ENCODE measurements at places on chromosomes 16 and 17.

DNA sequence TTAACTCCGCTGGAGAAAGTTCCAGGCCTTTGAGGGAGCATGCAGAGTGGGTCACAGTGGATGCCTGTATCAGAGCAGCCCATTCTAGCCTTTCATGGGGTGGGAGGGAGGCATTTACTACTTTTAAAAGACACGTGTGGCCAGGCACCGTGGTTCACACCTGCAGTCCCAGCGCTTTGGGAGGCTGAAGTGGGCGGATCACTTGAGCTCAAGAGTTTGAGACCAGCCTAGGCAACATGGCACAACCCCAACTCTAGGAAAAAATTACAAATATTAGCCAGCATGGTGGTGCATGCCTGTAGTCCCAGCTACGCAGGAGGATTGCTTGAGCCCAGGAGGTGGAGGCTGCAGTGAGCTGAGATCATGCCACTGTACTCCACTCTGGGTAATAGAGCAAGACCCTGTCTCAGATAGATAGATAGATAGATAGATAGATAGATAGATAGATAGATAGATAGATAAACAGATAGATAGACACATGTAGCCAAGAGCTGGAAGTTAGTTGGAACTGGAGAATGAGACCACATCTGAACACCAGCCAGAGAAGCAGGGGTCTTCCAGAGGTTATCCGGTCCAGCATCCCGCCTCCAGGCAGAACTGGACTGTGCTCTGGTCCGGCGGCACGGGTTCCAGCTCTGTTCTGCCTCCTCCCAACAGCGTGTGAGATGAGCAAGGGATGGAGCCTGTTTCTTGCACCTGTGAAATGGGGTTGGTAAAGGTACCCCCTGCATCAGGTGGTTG is 3.6 kb downstream of the ADCY7 start:
- DNase-seq, result no peak

DNA sequence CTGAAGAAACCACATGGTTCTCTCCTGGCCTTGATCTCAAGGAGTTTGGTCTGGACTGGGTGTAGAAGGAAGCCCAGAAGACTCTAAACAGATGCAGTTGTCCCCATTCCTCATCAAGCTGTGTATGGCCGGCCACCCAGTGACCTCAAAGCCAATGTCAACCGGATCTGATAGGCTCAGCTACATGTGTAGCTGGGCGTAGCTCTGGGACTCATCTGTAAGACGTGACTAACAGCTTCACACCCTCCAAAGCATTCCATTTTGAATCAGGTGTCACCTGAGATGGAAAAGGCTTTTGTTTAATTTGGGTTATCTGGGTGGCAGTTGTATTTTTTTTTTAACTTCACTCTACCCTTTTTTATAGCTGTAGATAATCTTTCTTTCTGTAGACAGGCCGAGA is 130.4 kb downstream of the ABCC12 start:
- no peak for DNase-seq

DNA sequence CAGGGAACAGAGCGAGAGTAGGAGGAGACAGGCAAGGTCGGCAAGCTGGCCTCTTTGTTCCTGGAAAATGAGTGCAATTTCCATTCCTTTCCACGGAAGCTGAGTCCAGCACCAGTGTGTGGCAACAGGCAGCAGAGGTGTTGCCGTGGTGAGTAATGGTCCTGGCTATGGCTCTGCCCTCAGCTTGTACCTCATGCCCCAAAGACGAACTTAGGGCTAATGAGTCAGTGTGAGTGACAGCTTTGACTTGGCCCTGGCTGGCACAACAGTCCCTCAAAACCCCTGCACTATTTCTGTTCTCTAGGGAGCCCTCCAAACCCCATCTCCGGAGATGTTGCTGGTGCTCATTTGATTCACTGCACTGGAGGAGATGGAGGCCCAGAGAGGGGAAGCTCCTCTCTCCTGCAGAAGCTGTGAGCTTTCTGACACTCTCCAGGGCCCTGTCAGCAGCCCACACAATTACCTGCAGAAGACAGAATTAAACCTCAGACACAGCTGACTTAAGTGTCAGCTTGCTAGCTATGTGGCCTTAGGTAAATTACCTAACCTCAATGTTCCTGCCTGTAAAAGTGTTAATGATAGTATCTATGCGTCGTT is 129.9 kb downstream of the TMEM132E start:
- no peak for DNase-seq

GRCh38 chr17:8162997-8163977 is 539 bp upstream of the VAMP2 start:
- DNase-seq, result no peak

- DNase-seq, result peak; percentile 81
Observed at GRCh38 chr16:66520406-66521170, 29.3 kb downstream of the TK2 start.

GRCh38 chr17:65984299-65984698 is 207.6 kb downstream of the CEP112 start:
- DNase-seq, result no peak

DNA sequence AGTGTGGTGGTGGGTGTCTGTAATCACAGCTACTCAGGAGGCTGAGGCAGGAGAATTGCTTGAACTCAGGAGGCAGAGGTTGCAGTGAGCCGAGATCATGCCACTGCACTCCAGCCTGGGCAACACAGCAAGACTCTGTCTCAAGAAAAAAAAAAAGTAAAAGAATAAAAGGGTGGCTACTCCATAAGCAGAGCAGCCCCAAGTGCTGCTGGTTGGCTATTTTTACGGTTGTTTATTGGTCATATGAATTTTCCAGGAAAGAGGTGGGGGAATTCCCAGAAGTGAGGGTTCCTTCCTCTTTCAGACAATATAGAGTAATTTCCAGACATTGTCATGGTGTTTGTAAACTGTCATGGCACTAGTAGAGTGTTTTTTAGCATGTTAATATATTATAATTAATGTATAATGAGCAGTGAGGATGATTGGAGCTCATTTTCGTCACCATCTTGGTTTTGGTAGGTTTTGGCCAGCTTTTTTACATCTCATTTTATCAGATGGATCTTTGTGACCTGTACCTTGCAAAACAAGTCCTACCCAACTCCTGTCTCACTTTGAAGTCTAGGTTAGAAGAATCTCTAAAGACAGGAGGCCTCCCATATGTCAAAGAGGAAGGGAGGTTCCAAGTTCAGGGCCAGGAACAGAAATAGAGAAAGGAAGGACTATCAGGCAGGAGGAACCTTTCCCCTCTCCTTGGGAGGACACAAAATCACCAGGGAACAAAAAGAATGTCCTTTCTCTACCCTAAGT is 39.1 kb downstream of the HOXB1 start:
- peak; percentile 72 for DNase-seq

DNA sequence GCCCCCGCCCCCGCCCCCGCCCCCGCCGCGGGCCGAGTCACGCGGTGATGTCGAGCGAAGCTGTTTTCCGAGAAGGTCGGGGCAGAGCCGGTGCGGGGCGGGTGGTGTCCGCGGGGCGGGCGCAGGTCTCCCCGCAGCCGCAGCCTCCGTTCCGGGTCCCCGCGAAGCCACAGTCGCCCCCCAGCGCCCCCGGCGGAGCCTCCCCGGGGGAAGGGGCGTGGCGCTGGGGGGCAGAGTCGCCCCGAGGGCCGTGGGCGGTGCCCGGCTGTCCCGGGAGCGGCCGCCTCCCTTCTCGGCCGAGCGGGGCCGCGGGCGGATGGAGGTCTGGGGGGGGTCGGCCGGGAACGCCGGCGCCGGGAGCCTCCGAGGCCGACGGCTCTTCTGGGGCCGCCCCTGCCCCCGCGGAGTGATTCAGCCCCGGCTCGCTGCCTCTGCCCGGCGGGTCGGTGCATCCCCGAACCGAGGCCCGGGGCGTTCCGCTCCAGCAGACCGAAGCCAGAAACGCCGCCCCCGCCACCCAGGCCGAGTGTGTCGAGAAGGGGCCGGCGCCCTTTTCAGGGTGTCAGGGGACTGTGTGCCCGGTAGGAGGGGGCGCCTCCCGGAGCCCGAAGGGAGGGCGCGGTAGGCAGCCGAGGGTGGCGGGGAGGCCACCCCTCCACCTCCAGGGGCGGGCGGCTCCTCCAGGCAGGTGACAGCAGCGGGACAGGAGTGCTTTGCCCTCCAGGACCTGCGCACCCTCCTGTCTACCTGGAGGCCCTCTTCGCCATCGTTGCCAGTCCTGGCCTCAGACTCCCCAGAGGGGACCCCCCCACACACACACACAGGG is 1.7 kb downstream of the METRNL start:
- no peak for DNase-seq

DNA sequence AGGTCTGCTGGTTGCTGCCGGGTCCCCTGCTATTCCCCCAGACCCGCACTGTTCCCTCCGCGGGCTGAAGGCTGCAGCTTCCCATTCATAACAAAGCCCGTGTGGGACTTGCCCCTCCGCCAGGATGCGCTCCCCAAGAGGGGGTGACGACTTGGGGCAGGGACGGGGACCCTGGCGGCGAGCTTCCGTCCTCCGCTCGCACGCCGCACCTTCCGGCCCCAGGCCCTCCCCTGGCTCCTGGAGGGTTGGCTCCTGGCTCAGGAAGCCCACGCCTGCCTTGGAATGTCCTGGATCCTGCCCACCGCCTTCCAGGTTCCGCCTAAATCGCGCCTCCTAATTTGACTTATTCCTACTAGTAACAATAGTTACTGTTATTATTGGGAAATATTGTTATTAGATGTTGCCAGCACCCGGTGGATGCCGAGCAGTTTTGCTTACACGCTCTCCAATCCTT is 1.1 kb upstream of the TFAP4 start:
- DNase-seq, result peak; percentile 28

- DNase-seq, result no peak
Observed at GRCh38 chr17:58536542-58536941, 22.1 kb upstream of the MTMR4 start.

DNA sequence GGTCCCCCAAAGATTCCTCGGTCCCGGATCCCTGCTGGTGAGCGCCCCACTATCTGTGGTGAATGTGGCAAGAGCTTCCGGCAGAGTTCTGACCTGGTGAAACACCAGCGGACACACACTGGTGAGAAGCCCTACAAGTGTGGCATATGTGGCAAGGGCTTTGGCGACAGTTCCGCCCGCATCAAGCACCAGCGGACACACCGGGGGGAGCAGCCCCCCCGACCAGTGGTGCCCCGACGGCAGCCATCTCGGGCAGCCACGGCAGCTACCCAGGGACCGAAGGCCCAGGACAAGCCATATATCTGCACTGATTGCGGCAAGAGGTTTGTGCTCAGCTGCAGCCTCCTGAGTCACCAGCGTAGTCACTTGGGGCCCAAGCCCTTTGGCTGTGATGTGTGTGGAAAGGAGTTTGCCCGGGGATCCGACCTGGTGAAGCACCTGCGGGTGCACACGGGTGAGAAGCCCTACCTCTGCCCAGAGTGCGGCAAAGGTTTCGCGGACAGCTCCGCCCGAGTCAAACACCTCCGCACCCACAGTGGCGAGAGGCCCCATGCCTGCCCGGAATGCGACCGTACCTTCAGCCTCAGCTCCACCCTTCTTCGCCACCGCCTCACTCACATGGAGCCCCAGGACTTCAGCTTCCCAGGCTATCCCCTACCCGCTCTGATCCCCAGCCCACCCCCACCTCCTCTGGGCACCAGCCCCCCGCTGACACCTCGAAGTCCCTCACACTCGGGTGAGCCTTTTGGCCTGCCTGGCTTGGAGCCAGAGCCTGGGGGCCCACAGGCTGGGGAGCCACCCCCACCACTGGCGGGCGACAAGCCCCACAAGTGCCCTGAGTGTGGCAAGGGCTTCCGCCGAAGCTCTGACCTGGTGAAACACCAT is 2.8 kb downstream of the ZNF48 start:
- DNase-seq, result no peak

GRCh38 chr16:57156351-57156703 is 29.5 kb downstream of the PSME3IP1 start:
- DNase-seq, result no peak

DNA sequence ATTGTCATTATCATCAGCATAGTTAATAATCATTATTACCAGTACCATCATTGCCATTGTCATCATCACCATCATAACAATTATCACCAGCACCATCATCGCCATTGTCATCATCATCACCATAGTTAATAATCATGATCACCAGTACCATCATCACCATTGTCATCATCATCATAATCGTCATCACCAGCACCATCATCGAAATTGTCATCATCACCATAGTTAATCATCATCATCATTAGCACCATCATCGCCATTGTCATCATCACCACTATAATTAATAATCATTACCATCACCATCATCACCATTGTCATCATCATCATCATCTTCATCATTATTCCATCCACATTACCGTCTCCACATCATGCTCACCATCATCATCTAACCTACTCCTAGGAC is 13.5 kb downstream of the PDILT start:
- DNase-seq, result no peak

GRCh38 chr17:59558953-59559352 is 6.5 kb upstream of the DHX40 start:
- no peak for DNase-seq

- no peak for DNase-seq
Observed at GRCh38 chr16:88640498-88641247, 2.3 kb downstream of the IL17C start.

DNA sequence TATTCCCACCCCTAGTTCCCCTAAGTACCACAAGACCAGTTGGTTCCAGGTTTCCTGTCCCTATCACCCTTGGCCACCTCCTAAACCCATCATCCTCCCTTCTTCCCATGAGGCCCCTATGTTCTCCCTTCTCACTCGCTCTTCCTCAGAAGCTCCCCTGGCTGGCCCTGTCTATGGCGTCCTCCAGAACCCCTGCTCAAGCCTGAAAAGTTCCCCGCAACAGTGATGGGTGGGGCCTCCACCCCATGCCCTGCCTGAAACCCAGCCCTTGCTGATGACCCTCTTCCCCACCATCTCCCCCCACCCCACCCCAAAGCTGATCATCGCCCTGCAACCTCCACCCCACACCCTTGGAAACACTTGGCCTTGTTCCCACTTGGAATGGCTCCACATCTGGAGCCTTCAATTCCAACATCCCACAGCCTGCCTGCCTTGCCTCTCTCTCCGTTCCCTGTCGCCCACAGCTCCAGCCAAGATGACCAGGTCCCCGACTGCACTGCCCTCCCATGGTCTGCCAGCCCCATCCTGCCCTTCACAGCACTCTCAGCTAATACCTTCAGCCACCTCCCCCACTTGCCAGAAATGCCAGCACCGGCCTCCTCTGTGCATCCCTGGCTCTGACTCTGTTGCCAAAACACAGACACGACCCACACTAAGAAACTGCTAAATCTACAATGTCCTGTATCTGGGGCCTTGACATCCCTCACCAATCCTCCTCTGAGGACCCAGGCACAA is 10.5 kb downstream of the OSBPL7 start:
- DNase-seq, result no peak

DNA sequence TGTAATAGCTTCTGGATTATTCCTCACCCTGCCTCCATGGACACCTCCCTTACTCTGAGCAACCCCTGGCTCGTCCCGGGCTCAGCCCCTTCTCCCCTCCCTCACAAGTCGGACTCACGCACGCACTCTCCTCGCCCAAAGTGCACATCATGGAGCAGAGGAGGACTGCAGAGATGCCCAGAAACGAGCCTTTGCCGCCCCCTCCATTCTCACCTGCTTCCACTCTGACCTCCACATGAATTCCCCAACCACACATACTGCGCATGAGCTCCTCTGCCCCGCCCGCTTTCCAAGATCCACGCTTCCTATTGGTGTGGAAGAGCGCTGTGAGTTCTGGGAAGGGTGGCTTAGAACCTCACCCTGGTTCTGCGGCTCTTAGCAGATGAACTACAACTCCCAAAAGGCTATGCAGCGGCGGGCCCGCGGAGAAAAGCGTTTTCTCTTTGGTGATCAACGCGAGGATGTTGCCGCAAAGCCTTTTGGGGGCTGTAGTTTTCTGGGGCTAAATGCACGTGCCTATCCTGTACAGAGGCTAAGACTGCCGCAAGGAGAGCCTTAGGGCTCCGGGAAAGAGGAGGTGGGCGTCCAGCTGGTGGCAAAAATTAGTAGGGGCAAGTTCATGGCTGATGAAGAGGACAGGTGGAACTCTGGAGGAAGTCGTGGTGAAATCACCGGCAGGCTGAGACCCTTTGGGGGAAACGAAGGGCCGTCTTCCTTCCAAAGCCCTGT is at the start of gene PHB1:
Gene PHB1 (minus strand): TSS at position 261 of the 729 bp plus-strand sequence. CDS start 1,618 bp downstream, outside the sequence.
- peak; percentile 94 for DNase-seq

- no peak for DNase-seq
Observed at GRCh38 chr16:88917146-88917914, 50.9 kb upstream of the PABPN1L start.

All from CD14-positive monocyte (primary cell).